ENCODE measurements at places on chromosomes 4 and X. TPM values are rescaled to one million over a fixed set of nuclear protein-coding genes. Genes with fewer than 3 reads are reported as not detected.

DNA sequence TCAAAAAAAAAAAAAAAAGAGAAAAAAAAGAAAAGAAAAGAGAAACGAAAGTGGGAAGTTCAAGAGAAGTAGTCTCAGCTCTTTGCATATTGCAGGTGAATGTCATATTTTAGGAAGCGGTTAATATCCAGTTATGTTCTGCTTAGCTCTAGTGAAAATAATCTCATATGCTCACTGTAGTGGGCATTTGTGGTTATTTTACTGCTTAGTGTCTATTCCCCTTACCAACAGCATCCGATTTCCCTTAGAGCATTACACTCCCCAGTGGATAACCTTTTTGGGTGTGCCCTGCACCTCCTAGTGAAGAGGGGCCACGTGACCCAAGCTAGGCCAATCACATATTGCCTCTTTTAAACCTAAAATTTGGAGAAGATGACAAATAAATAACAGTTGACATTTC lies 111.2 kb upstream of the ZNF827 start:
- DNase-seq = no peak

- no peak for DNase-seq
These were observed 2.5 kb downstream of the NSDHL start for GRCh38 chrX:152833378-152833777.

GRCh38 chrX:132877954-132878536 lies 80.4 kb downstream of the HS6ST2 start:
- no peak for DNase-seq

DNA sequence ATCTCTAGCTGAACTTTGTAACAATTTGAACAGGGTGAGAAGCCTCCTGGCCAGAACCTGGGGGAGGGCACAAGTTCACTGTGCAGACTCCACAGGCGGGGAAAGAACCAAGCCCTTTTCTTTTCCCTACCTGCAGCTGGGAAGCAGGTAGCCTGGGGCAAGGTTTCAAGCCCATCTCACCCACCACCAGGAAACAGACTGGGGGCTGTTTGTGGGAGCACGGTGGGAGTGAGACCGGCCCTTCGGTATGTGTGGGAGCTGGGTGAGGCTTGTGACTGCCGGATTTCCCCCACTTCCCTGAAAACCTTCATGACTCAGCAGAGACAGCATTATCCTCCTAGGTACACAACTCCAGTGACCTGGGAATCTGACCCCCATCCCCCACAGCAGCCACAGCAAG lies 211.7 kb downstream of the ZNF674 start:
- DNase-seq = no peak

DNA sequence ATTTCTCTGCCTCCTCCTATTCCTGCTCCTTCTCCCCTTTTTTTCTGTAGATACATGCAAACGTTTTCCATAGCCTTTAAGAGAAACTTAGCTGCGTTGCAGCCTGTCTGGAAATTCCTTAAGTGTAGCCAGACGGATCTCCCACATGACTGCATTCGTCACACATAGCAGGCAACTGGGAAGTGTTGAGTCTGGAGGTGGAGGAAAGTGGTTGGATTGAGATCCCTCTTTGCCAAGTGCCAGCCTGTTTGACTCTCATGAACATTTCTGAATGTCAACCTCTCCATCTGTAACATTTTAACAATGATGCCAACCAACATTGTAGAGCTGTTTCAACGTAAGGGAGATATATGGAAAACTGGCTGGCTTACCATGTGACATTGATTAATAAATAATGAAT lies 45.1 kb upstream of the FAM9A start:
- DNase-seq = no peak

GRCh38 chr4:163495900-163496299 lies 1.4 kb downstream of the TMA16 start:
- DNase-seq = no peak

DNA sequence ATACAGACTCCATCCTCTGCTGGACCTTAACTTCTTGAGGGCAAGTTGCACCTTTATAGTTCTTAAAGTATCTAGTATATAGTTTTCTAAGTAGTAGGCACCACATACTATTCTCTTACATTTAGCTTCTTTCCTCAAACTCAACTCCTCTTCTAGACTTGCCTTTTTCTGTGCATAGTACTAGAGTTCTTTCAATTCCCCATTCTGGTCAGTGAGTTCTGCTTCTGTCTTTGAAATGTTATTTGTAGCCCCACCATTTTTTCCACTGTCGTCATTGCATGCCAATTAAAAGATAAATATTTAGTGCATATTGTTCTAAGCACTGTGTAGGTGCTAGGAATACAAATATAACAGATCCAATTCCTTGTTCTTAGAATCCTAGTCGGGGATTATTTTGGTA lies 31.6 kb downstream of the CDKL5 start:
- no peak for DNase-seq

- DNase-seq = no peak
These were observed 50.5 kb upstream of the ADGRG2 start for GRCh38 chrX:19172741-19173140.

DNA sequence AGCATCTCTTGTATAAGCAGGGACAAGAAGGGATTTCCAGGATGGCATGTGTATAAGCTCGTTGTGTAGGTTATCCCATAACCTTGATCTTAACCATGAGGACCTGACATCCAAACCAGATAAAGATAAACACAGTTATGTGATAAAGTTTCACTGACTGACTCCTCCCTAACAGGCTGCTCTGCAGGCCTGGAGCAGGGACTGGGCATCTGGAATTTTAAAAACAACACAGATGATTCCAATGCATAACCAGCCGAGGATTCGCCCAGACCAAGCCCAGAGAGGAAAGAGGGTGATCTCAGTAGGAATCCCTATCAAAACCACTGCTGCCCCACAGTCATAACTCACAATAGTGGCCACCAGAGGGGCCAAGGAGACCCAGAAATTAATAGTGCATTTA lies 22.7 kb downstream of the KLF3 start:
- no peak for DNase-seq

GRCh38 chr4:174483792-174484191 lies 38.5 kb downstream of the HPGD start:
- no peak for DNase-seq

DNA sequence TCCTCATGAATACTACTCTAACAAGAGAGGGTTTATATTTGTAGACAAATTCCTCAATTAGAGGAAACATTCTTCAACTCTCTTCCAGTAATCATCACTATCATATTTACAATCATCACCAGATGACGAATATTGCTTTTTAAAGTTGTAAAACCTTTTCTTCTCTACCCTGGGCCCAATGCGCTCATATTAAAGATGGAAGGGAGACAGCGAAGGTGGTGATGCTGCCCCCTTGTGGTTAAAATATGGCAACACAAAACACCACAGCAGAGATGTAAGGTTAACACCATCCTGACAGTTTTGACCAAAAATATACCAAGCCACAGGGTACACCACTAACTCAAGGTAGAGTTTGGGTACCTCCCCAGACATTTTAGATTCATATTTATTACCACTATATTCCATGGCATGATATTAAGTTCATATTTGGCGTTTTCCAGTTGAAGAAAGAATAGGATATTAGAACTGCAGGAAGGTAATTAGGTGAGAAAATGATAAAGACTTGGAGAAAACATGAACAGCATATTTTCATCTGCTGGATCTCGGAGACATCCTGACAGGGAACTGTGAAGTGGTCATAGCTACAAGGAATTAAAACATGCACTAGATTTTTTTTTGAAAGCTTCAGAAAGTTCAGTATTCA lies 72.8 kb downstream of the SLC9A7 start:
- DNase-seq = no peak

GRCh38 chr4:175166020-175166419 lies 247.9 kb downstream of the ADAM29 start:
- no peak for DNase-seq

GRCh38 chr4:88697141-88697540 lies 488 bp downstream of the NAP1L5 start:
- DNase-seq = no peak

GRCh38 chr4:181083757-181084361 lies 1159.3 kb upstream of the TENM3 start:
- DNase-seq = no peak

GSPT2 gene
- total RNA-seq = 3.1 TPM

MYOZ2 gene
- total RNA-seq = not detected

SSX1 gene
- not detected for total RNA-seq

HTR2C gene
- not detected for total RNA-seq
